NCI-H510A (cell line): ENCODE measurements at places on chromosomes 2 and 18.

GRCh38 chr2:8498994-8499393, 182.9 kb upstream of the ID2 start:
- no peak for DNase-seq

DNA sequence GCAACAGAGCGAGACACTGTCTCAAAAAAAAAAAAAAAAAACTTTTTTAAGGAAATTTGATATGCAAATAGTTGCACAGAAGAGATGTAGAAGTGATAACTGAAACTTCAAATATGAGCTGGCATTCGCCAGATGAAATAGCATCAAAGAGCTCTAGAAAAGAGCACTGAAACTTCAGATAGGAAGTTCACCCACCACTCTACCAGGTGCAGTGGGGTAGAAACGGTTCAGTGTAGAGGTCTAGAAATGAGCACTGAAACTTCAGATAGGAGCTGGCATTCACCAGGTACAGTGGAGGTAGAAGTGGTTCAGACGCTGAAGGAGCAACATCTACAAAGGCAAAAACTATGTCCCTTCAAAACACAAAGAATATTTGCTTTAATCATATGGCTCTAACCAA, 9.0 kb upstream of the ONECUT2 start:
- no peak for DNase-seq

DNA sequence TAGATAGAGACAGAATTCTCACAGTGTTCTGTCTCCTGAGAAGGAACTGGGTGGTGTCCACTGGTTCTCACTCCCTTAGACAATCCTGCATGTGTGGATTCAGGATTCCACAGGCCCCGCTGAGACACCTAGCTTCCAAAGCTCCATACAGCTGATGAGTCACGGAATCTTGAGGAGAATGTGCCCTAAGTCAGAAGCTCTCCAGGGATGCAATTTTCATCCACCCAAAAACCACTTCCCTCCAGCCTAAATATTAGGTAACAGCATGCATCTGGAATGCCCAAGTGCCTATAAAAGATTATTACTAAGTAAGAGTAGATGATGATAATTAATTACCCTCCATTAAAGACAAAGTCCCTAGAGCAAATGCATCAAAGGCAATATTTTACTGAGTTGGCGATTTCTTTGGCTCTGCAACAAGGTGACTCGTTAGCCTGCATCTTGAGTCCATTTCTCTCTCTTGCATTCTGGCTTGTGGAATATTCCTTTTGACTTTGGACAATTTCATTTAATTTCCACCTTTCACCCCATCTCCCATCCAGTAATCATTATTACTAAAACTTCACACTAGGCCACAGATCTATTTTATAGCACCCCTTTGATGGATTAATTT, 475.1 kb downstream of the TNS1 start:
- no peak for DNase-seq

- no peak for DNase-seq
These were observed 1.7 kb downstream of the EMILIN2 start for GRCh38 chr18:2848247-2849246.

DNA sequence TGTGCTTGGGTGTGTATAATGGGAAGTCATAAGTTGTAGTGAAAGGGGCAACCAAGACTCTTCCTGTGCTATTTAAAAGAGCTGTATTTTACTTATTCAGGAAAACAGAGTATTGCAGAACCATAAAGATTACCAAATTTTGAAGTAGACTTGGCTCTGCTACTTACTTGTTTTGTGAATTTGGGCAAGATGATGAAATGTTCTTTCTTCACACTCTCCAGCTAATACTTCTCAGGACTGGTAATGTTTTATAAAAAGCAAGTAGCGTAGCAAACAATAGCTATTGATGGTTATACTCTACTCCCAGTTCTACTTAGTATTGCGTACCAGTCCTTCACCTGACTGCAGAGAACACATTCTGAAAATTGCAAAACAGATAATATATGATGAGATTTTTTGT, 374.1 kb downstream of the ARHGAP15 start:
- DNase-seq: no peak

DNA sequence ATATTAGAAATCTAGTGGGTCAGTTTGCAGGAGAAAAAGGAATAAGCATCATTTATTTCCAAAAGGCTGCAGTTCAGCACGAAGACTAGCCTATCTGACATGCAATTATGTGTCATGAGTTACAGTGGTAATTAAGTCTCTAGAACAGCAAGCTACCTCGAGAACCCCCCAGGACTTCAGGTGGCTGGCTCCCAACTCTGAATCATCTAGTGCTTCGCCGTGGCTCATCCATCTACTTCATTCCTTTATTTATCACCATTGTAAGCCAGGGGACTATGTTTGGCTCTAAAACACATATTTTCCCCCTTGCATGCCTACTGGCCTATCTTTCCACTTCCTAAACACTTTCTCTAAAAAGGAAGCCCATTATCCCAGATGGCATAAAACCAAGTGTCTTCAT, 121.6 kb downstream of the TXNL1 start:
- no peak for DNase-seq

DNA sequence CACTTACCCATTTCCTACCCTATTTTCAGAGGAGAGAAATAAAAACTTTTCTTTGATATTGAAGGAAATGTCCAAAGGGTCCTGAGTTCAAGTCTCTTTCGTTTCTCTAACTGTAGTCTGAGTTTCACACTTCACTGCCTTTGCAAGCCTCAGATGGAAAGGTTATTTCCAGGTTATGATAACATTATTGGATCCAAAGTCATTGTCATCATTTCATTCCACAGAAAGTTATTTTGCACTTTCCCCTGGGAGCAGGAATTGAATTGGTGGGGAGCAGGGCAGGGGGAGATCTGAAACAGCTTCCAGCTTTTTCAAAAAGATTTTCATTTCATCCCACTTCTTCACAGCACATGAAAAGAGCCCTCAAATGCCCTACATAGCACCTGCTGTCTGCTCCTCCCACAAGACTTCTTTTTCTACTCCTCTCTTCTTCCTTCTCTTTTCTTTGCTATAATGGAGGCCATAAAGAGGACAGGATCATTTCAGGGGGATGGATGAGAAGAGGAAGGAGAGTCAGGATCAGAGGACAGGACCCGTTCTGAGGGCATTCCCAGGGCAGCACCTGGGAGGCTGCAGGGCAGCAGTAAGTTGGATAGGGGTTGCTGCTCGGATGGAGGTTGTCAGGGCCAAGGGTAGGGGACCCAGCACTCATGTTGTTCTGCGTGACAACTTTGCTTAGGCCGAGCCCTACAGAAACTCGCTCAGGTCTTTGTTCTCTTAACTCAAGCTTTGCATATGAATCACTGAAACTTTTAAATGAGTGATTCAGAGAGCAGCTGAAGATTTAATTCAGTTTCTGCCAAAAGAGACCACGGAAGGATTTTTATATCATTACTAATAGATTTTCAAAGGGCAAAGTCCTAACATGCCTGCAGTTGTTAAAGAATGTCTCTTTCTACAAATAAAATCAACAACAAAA, 11.4 kb upstream of the GALNT5 start:
- no peak for DNase-seq

- DNase-seq: no peak
These were observed 86.9 kb downstream of the MBP start for GRCh38 chr18:77045677-77046076.
